Esophagus squamous epithelium (tissue), 5 donors: ENCODE measurements at places on chromosomes 1 and 21. TPM values are rescaled to one million over a fixed set of nuclear protein-coding genes. Genes with fewer than 3 reads are reported as not detected.

DNA sequence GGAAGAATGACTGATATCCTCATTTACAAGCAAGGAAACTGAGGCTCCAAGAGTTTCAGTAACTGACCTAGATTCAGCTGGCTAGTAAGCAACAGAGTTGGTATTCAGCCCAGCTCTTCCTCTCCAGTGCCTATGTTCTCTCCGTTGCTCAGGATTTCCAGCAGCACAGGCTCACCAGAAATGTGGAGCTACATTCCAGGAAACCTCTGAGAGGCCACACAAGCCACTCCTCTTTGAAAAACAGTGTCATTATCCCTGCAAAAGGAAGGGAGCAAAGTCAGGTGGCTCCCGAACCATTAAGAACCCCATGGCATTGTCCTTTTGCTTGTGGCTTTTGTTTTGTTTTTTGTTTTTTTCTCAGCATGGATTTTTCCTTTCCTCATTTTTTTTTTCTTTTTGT is 40.6 kb upstream of the DUSP10 start:
- no peaks in the 10 kb centered on the region for H3K36me3 ChIP-seq
- H3K27me3 ChIP-seq: no peaks in the 10 kb centered on the region
- no peak overlapping the region for H3K27ac ChIP-seq
- H3K4me3 ChIP-seq: no peak overlapping the region

Gene ZRANB2
- total RNA-seq: 17.4 TPM

Gene FAM167B
- total RNA-seq: 1.7 TPM

DNA sequence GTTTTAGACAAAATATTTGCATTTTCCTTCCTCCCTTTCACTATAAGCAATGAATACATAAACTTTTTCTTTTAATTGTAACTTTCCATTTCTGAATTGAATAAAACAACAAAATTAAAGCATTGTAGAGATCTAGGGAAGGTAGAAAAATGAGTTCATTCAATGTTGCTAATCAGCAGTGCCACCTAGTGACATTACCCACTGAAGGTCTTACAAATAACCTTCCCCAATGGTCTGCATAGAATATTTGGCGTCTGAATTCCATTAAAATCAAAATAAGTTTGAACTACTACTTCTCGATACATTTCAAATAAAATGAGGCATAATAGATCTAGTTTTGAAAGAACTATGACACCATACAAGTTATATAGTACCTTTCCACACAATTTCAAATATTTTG is 19.6 kb downstream of the FH start:
- DNase-seq: no peak
- no peak overlapping the region for H3K4me3 ChIP-seq
- peaks cover 99% of the 10 kb centered on the region for H3K36me3 ChIP-seq
- no peaks in the 10 kb centered on the region for H3K27me3 ChIP-seq
- H3K4me1 ChIP-seq: no peaks in the 10 kb centered on the region

DNA sequence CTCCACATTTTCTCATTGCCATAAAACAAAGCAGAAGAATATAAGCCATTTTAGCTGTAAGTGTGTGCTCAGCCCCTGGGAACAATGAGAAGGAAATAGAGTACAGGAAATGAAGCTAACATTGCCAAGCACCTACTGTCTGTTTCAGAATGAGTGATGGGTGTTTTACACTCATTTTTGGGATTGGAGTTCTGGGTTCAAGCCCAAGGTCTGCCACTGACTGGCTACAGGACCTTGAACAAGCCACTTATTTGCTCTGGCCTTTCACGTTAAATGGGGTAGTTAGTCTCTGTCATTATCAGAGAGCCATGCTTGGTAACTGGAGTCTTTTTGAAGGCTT is 80.7 kb upstream of the KAZN start:
- H3K36me3 ChIP-seq: no peaks in the 10 kb centered on the region
- no peaks in the 10 kb centered on the region for H3K27me3 ChIP-seq
- H3K4me1 ChIP-seq: peaks cover 80% of the 10 kb centered on the region
- H3K27ac ChIP-seq: peak overlapping the region; percentile 68
- no peak for DNase-seq

DNA sequence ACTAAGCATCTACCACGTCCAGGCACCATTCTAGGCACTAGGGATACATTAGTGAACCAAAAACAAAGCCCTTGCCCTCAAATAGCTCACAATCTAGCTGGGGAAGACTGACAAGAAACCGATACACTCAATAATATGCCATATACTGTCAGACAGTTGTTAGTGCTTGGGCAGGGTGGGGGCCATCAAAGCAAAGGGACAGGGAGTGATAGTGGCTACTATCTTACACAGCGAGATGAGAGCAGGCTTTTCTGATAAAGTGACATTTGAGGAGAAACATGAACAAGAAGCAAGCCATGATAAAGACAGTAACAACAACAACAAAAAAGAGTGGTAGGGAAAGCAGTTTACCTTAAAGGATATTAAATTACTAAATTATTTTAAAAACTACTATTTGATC is 41.1 kb downstream of the ERO1B start:
- no peak for DNase-seq
- H3K4me1 ChIP-seq: no peaks in the 10 kb centered on the region
- no peak overlapping the region for H3K27ac ChIP-seq
- no peak overlapping the region for H3K4me3 ChIP-seq
- no peaks in the 10 kb centered on the region for H3K27me3 ChIP-seq

DNA sequence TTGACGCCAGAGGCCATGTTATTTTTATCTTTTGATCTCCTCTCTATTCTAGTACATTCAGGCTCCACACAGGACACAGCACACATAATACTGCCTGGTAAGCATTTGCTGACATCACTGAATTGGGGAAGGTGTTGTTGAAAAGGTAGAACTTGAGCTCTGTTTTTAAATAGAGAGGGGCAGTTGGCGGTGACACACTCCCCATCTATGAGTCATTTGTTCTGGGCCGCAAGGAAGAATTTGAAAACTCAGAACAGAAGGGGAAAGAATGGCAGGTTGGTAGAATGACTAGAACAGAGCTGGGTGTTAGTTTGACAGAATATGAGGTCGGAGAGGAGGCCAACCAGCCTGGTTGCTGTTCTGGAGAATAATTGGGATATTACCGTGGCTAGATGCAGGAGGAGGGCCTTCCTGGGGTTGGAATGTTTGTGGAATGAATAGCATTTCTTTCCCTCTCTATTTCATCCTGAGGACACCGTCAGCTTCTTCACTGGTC is 52.1 kb upstream of the ERRFI1 start:
- no peaks in the 10 kb centered on the region for H3K36me3 ChIP-seq
- H3K27ac ChIP-seq: peak overlapping the region; percentile 63
- H3K4me1 ChIP-seq: peaks cover 46% of the 10 kb centered on the region
- H3K27me3 ChIP-seq: no peaks in the 10 kb centered on the region
- no peak for DNase-seq

DNA sequence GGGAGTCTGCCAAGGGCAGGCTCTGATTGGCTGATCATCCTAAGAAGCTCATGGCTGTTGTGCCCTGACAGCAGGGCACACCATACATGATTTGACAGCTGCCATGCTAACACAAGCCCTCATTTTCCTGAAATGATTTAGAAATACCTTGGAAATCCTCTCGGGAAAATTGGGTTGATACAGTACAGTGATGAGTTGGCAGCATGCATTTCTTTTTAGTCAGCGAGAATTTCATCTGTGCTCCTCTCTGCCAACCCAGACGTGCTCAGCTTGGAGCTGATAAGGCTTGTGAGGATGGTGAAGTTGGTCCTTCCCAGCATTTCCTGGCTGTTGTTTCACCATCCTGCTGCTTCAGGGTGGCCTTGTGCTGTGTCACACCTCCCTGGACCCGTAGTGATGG is 22.6 kb upstream of the KCNQ4 start:
- no peak for DNase-seq
- H3K27ac ChIP-seq: no peak overlapping the region
- H3K4me1 ChIP-seq: peaks cover 16% of the 10 kb centered on the region
- no peak overlapping the region for H3K4me3 ChIP-seq
- H3K27me3 ChIP-seq: no peaks in the 10 kb centered on the region

Gene HIPK1
- total RNA-seq: 34.1 TPM

- no peaks in the 10 kb centered on the region for H3K27me3 ChIP-seq
- H3K27ac ChIP-seq: no peak overlapping the region
- no peaks in the 10 kb centered on the region for H3K4me1 ChIP-seq
- H3K36me3 ChIP-seq: no peaks in the 10 kb centered on the region
These were observed 37.4 kb downstream of the MAP3K21 start for GRCh38 chr1:233364695-233365539.
